Esophagus squamous epithelium (tissue), 5 donors: ENCODE measurements at places on chromosomes 12 and 14. TPM values are rescaled to one million over a fixed set of nuclear protein-coding genes. Genes with fewer than 3 reads are reported as not detected.

GRCh38 chr12:103268831-103269514 is 226.8 kb downstream of the C12orf42 start:
- no peak for DNase-seq

GRCh38 chr14:100618318-100618693 is 31.1 kb upstream of the BEGAIN start:
- no peak for DNase-seq

Gene KLHL33
- total RNA-seq = not detected

Gene FAM90A1
- not detected for total RNA-seq

GRCh38 chr12:25792031-25792430 is 166.5 kb upstream of the RASSF8 start:
- DNase-seq = no peak

DNA sequence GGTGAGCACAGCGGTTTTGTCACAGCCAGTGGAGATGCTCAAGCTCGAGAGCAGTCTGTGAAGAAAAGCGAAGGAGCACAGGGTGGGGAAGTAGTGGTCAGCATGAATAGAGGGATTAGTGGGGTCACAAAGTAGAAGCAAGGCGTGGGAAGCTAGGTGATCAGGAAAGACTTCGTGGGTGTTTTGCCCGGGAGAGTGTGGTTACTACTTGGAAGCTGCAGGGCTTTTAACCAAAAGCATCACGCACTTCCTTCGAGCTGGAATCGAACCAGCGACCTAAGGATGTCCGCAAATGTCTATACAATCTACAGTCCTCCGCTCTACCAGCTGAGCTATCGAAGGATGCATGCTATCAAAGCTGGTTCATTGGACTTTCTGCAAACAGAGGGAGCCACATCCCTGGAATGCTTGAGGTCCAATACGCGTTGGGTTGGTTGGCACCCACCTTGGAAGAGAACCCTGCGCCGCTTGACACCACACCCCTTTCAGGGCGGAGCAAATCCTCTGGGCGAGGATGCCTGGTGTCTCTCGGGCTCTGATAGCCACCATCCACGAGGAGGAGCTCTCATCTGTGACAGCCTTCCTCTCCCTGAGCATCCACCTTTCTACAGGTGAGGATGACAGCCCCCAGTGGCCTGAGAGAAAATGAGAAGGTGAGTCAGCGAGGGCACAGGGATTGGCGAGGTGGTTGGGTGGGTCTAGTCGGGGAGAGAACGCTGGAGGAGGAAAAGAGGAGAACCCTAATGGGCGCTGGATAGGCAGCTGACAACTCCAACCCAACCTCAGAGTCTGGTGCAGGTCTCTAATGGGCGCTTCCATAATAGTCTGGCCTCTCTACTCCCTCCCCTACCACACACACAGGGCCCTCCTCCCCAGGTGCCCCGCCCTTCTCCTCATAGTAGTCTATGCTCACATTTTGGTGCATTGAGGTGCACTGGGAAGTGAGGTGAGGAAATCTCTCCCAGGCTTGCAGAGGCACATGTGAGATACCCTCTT is 16.0 kb upstream of the OR6S1 start:
- DNase-seq = no peak

DNA sequence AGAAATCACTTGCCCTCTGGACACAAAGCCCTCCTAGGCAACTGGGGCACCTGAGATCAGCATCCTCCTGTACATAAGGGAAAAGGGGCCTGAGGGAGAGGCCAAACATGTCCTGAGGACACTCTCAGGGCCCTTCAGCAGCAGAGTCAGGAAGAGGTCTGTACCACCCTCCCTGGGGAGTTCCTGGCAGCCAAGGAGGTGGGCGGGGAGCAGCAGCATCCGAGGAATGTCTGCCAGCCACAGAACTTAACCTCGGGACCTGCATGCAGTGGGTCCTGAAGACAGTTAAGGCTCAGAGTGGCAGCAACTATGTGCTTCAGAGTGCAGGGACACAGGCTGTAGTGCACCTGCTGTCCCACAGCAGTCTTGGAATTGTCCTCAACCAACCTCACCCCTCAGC is 62.1 kb downstream of the SPTB start:
- DNase-seq = no peak

DNA sequence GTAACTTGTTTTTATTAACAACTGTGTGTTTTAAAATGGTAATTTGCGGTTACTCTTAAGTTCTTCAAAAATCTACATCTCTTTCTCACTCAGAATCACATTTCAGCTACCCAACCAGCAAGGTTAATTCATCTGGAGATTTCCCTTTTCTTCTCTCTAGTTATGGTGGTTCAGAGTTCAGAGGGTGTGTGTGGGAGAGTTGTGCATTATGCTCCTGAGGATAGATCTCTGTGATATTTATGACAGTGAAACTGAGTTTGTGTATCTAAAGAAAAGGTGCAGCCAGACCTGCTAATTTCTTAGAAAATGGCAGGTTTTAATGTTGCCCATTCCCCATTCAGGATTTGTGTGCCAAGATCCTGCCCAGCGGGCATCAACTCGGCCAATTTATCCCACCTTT is 73.8 kb downstream of the TTLL5 start:
- DNase-seq = no peak

Gene TAS2R10
- total RNA-seq = not detected

DNA sequence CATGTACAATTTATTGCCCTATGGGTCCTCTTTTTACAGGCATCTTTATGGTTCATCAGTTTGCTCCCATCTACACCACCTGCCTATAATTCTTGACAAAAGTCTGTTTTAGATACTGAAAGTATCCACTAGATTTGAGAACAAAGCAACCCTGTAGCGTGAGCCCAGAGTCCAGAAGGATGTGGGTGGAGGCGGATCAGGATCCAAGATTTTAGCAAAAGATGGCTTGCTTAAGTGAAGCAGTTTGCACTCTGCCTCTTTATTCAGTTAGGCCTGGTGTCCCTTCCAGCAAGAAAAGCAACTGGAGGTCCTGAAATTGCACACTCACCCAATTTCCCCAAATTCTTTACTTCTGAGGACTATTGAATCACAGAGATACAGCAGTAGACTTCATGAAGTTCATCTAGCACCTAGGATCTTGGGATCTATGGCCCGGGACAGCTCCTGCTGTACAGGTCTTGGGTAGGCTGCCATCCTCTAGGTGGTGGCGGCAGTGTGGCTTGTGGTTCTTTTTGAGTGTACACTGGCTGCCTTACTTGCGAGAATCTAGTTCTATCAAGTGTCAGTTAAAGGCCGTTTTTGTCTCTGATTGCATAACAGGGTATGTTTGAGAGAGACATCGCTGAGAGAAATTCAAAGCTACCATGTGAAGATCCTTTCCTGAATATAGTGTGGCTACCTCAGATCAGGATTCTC is 873.2 kb downstream of the NRXN3 start:
- no peak for DNase-seq
